ENCODE measurements at places on chromosomes 4 and X. TPM values are rescaled to one million over a fixed set of nuclear protein-coding genes. Genes with fewer than 3 reads are reported as not detected.

The PABPC5 gene
- 2.2 TPM for total RNA-seq

The BEX5 gene
- total RNA-seq, result 2.1 TPM

The P2RY4 gene
- 0.15 TPM for total RNA-seq

The CXCL8 gene
- 1,468 TPM for total RNA-seq

The SPANXC gene
- total RNA-seq, result not detected

The FAAH2 gene
- total RNA-seq, result 12.0 TPM

The STARD8 gene
- 8.2 TPM for total RNA-seq

The ATP2B3 gene
- 0.05 TPM for total RNA-seq

The UFSP2 gene
- 48.8 TPM for total RNA-seq

The PHEX gene
- 0.35 TPM for total RNA-seq

The ASB12 gene
- not detected for total RNA-seq

The SYP gene
- 0.10 TPM for total RNA-seq

The VCX3A gene
- not detected for total RNA-seq

The PDLIM3 gene
- 6.1 TPM for total RNA-seq
